NCI-H2081 (cell line): ENCODE measurements at places on chromosomes 16 and 17.

- DNase-seq: peak; percentile 49
Observed at GRCh38 chr17:44115585-44116415, 7.6 kb downstream of the HDAC5 start.

- peak; percentile 22 for DNase-seq
Observed at GRCh38 chr17:74296548-74296936, 22.5 kb downstream of the DNAI2 start.

- no peak for DNase-seq
Observed at GRCh38 chr17:13480877-13481276, 120.9 kb downstream of the HS3ST3A1 start.

GRCh38 chr16:391885-392335 is 5.1 kb upstream of the NME4 start:
- DNase-seq: peak; percentile 60

GRCh38 chr16:27439271-27440018 is 37.5 kb downstream of the IL21R start:
- DNase-seq: no peak

- DNase-seq: no peak
Observed at GRCh38 chr17:39963829-39964228, 1.0 kb downstream of the GSDMA start.

- DNase-seq: no peak
Observed at GRCh38 chr17:4587803-4588202, 3.5 kb downstream of the SMTNL2 start.

GRCh38 chr16:8571061-8571596 is 19.2 kb downstream of the TMEM114 start:
- DNase-seq: no peak

DNA sequence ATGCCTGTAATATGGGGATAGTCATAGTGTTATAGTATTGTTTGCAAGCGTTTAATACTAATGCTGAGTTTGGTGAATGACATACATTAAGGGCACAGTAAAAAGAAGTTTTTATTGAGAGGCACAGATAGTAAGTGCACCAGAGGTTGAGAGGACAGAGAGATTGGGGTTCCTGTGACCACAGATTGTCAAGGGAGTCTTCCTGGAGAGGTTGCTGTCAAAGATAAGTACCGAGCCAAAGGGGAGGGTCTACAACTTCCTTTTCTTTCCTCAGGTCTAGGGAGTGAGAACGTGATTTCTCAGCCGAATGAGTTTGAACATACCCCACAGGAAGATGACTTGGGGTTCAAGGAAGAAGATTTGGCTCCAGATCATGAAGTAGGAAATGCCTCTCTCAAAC is 1.8 kb downstream of the ZNF48 start:
- no peak for DNase-seq

- DNase-seq: no peak
Observed at GRCh38 chr17:13918247-13918646, 151.1 kb upstream of the COX10 start.

DNA sequence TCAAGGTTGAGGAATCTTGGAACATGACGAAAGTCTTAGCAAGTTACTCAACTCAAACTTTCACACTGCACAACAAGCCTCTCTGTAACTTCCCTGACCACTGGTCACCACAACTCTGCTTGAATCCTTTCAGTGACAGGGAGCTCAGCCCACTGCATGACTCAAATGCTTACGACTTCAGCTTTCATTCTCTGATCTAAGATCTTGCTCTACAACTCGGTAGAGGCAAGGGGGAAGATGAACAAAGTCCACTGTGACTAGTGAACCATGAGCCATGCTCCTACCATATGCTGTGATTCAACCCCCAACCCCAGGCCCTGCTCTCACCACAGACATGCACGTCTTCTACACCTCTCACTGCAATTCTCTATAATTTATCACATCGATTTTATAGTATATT is 160.9 kb downstream of the SLC39A11 start:
- no peak for DNase-seq

DNA sequence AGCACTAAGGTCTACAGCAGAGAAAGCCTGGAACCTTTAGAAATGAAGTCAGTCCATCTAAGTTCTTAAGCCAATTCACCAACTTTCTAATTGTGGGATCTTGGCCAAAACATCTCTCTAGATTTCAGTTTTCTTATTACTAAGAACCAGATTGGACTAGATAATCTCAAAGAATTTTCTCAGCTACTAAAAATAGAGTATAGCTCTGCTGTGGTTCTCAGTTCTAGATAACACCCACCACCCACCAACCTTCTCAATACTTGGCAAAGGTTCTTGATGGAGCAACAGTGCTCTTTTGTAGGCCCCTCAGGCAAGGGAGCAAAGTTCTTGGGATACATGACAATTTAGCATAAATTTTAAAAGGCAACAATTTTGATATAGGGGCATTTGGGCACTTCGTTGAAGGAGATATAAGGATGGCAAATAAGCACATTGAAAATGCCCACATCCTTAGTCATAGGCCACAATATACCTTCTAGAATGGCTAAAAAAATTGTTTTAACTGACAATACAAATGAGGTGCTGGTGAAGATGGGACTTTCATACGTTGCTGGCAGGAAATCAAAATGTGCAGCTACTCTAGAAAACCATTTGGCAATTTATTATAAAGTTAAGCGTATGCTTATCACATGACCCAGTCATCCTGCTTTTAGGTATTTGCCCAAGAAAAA is 74.4 kb upstream of the TMEM132E start:
- DNase-seq: no peak
